ENCODE measurements at places on chromosomes 11 and 22.

- no peak for DNase-seq
These were observed 67.4 kb upstream of the B3GAT1 start for GRCh38 chr11:134479206-134480135.

DNA sequence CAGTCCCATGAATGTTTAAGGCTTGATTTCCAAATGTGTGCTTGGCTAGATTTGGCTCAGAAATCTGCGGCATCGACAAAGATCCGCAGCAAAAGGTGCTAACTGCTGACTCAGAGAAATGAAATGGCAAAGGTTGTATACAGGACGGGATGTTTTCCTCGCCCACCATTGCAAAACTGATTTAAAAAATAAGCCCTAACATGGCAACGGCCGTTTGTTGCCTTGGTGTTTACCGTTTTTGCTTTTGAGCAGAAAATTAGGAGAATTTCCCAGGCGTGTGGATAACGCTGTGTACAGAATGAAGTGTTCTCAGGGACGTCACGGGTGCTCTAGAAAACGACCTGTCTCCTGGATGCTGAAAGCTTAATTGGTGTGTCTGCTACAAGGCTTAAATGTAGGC is 70.2 kb downstream of the ARHGAP8 start:
- DNase-seq, result no peak

DNA sequence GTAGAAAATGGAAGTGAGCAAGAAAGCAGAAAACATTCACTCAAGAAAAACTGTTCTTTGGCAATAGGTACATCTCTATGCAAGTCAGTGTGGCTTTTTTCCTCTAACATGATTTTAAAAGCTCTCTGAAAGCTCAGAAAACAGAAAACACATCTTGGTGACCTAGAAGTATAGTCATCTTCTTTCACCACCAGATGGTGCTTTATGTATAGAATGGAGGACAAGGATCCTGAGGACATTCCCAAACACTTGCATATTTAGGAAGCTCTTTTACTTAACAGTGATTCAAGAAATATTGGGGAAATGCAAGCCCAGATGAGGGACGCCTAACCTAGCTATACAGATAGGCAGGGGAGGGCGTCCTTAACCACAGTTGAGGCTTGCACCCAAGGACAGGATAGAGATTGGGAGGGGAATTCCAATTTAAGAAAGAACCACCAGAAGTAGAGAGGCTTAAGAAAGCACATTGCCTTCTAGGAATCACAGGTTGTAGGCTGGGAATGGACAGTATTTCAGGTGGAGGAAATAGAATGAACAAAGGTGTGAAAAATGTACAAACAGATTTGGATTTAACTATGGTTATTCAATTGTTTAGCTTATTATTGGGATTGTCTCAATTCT is 13.8 kb upstream of the CCDC81 start:
- DNase-seq, result no peak

DNA sequence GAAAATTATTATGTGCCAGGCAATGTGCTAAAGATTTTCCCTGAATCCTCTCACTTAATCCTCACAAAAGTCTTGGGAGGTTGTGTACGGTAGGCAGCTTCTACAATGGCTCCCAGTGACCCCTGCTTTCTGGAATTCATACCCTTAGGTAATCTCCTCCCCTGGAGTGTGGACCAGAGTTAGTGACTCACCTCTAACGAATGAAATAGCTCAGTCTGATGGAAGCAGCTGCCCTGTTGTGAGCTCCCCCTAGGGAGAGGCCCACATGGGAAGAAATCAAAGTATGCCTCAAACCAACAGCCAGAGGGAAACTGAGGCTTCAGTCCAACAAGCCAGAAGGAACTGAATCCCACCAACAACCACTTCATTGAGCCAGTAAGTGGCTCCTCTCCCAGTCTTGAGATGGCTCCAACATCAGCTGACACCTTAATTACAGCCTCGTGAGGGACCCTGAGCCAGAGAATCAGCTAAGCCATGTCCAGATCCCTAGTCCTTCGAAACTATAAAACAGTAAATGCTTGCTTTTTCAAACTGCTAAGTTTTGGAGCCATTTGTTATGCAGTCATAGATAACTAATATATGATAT is 98.9 kb upstream of the ISX start:
- DNase-seq, result no peak

GRCh38 chr22:25566186-25566897 is 1.9 kb downstream of the GRK3 start:
- DNase-seq, result no peak

DNA sequence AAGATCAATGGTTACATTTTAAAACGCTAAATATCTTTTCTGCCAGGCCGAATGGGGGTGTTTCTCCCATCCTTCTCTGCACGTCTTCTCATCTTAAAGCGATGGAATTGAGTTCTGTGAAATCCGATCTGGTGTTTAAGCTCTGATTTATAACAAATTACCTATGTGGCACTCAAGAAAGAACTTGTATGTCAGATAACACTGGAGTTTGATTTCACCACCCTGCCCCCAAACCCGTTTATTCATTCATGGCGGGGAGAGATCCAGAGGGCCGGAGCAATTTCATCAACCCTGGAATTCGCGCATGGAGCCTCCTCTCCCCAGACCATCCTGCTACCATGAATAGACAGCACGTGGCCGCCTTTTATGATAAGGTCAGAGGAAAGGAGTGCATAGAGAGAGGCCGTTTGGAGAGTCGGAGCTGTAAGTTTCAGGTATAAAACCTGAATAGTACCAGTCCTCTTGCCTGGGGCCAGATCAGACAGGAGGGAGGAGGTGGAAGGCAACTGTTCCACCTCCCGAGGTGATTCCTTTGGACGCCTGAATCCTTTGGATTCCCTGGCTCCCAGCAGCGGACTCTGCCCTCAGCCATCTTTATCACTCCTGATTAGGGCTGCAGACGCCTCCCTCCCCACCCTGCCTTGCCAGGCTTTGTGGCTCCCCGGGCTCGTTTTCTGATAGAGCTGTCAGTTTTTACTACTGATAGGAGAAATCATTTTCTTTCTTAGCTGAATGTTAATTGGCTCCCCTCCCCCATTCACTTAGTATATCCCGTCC is 27.3 kb upstream of the NFAM1 start:
- DNase-seq, result no peak

DNA sequence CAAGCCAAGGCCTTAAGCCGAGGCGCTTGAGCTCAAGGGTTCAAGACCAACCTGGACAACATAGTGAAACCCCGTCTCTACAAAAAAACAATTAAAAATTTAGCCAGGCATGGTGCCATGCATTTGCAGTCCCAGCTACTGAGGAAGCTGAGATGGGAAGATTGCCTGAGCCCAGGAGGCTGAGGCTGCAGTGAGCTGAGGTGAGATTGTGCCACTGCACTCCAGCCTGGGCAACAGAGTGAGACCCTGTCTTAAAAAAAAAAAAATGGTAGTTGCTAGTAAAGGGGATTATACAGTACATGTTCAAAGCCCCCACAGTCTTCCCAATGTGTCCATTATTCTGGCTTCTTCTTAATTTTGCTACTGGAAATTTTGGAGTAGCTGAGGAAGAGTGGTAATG is 18.2 kb downstream of the CABIN1 start:
- no peak for DNase-seq

DNA sequence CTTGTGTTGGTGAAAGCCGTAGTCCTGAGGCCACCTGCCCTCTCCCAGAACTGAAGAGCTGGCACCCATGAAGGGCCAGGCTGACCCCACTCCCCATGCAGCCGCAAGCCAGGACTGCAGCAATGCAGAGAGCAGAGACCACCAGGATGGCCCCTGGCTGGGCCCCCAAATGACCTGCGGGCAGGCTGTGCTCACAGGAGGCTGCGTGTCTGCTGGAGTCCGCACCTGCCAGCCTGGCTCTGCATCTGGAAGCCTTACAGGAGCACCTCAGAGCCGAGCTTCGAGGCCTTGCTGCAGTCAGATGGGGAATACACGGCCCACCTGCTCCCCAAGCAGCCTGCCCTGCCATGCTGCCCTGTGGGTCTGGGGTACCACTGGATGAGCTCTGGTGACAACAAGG is 1336.8 kb downstream of the TBC1D22A start:
- no peak for DNase-seq

- DNase-seq, result no peak
These were observed 39.8 kb upstream of the CDON start for GRCh38 chr11:126102436-126102981.

GRCh38 chr11:79042824-79043223 is 398.0 kb downstream of the TENM4 start:
- DNase-seq, result no peak

GRCh38 chr11:132904607-132905006 is 627.7 kb downstream of the OPCML start:
- DNase-seq, result no peak

GRCh38 chr11:93605642-93606041 is 55.8 kb upstream of the CEP295 start:
- no peak for DNase-seq

DNA sequence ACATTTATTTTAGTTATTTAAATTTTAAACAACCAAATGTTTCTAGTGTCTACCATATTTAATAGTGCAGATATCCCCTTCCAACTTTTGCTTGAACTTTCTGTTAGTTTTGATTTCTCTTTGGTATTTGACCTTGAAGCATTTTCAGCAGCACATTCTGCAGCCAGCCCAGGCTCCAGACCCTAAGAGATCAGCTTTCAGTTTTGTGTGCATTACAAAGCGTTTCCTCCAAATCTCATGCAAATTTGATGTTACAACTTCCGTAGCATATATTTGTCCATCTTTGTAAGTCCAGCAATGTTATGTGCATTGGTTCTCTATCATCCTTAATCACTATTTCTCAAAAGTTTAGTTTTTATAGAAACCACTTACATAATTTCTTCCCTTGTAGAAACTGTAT is 14.6 kb upstream of the SERGEF start:
- DNase-seq, result no peak

DNA sequence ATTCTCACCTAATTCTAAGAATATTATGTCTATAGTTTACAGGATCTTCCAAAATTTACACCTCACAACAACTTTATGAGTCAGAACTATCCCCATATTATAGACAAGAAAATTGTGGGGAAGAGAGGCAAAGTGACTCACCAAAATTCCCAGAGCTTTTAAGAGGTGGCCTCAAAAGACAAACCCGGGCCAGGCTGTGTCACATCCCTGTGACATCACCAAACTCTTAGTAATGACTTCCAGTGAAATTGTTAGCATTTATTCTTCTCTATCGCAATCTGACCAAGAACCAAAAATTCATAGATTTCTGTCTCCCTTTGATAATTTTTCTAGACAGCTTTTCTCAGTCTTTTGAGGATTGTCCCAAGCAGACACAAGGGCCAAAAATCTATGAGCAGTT is 134.3 kb downstream of the SNX19 start:
- DNase-seq, result no peak

DNA sequence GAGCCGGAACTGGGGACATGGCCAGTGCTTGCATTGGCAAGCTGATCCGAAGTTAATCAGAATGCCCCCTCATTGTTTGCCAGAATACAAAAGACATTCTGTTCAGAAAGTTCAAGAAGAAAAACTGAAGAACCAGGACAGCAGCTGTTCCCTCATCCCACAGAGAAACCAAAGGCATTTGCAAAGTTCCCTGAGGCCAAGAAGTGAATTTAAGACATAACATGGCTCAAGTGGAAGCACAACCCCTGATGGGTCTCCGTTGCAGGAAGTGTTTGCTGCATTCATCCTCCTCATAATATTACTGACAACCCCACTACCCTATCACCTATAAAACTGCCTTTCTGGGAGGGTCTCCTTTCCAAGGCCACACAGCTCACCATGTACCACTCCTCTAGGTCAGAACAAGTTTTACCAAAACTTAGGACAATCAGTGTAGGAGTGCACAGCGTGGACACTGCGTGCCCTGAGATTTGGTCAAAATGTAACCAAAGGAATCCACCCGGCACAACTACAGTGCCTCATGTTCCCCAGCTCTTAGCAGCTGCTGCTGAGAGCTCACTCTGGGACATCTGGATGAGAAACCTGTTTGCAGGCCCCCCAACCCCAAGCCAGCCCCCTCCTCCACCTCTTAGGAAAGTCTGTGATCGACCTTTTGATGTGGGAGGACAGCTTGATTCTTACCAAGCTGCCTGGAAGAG is 101.6 kb upstream of the AKIP1 start:
- no peak for DNase-seq

DNA sequence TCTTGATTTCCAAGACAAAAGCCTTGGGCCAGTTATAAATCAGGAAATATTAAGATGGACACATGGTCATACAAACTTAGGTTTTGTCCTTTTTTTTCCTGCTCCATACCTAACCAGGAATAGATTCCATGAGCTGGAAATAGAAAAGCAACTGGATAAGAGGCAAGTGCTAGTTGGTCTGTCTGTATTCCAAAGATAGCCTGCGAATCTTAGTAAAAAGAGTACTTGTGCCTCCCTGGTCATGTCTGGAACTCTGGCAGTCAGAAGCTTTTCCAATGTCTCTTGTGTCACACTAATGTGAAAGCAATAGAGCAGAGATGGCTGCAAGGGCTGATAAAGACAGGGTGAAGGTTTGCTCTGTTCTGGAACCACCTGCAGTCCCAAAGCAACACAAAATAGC is 590.2 kb upstream of the ANO5 start:
- no peak for DNase-seq

DNA sequence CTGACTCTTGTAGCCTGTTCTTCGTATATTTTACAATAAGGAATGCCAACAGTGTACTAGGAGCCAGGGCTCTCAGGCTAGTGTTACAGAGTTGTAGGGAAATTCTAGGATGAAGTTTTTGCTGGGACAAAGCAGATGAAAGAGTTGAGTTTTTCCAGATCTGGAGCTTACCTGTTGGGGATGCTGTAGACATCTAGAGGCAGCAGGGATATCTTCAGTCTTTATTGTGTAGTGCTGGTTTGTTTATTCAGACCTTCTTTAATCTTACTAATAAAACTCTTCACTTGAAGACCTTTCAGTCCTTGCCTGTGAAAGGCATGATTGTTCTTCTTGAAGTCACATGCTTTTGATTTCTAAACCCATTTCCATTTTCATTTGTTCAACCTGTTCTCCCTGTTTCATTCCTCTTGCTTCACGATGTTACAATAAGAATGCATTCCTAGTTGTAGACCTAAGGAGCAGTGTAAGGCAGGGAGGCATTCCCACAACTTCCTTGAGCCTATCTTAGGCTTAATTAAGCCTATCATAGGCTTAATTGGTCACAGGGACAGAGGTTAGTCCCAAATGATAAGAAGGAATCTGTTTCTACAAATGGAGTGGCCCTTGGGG is 7.9 kb upstream of the SLC37A2 start:
- no peak for DNase-seq

GRCh38 chr11:80916173-80916798 is 1475.5 kb upstream of the TENM4 start:
- DNase-seq, result no peak

GRCh38 chr22:43118953-43119458 is 8.5 kb downstream of the BIK start:
- DNase-seq, result no peak

All from activated naive CD4-positive, alpha-beta T cell treated with Interleukin-2 at 50 U/mL for 16 hours (primary cell).